ENCODE measurements at places on chromosomes 16 and 17. TPM values are rescaled to one million over a fixed set of nuclear protein-coding genes. Genes with fewer than 3 reads are reported as not detected.

GRCh38 chr16:471353-472198, 46.1 kb downstream of the RAB11FIP3 start:
- DNase-seq: peak; percentile 55

DNA sequence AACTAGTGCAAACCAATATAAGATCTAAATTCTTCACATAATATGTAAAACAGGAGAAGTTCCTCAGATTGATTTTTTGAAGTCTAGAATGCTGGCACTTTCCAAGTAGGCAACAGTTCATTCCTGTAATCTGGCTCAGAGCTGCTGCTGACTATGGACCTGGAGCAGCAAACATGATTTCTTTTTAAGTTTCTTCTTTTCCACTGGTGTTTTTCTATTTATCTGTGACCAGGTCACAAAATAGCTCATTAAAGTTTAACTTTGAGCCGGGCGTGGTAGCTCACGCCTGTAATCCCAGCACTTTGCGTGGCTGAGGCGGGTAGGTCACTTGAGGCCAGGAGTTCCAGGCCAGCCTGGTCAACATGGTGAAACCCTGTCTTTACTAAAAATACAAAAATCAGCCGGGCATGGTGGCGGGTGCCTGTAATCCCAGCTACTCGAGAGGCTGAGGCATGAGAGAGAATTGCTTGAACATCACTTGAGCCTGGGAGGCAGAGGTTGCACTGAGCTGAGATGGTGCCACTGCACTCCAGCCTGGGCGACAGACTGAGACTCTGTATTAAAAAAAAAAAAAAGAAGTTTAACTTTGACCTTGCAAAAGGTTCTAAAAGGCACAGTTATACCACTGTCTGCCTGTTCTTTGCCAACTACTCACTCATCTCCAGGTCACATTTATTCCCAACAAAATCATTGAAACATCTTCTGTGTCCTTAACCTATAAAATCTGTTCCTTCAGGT, 29.4 kb upstream of the SLC13A2 start:
- no peak for DNase-seq

DNA sequence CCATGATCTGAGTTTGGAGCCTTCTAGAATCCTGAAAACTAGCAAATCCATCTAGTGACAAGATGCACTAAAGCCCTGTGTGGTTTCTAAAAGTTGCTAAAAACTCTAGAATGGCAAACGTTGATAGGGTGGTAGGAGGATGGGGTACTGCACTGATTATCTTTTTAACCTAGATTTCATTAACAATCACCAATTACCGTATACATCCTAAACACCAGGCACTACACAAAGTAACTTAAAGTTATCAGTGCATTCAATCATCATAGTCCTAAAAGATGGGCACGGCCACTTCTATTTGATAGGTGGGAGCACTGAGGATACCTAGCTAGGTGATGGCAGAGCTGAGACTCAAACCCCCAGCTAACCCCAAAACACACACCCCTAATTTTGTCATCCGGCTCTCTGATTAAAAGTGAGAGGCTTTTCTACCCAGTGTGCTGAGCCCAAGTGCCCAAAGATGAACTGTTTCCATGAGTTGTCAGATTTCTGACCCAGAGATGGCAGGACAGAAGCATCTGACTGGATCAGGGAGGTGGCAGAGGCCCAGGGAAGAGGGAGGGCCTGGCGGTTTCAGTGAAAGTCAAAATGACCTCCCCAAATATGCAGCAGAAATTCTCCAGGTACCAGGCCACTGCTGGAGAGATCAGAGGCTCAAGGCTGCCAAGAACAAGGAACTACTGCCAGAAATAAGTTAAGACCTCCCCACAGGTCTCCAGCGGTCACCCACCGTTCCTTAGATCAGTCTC, 396.8 kb downstream of the SOX9 start:
- DNase-seq: no peak

DNA sequence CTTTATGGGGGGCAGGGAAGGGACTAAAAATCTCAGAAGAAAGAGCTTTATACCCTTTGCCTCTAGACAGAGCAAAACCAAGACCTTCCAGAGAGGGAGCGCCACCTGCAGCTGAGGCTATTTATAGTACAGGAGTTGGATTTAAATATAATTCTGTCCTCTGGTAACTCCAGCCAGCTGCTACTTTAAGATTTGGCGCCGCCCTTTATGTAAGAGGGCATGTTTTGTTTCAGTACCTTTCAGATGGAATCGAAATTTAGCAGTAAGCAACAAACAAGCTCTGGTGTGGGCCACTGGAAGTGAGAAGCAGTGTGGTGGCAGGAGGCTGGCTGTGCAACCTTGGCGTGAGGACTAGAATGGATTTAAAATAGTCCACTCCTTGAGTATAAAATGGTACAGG, 5.2 kb upstream of the GUCY2D start:
- no peak for DNase-seq

DNA sequence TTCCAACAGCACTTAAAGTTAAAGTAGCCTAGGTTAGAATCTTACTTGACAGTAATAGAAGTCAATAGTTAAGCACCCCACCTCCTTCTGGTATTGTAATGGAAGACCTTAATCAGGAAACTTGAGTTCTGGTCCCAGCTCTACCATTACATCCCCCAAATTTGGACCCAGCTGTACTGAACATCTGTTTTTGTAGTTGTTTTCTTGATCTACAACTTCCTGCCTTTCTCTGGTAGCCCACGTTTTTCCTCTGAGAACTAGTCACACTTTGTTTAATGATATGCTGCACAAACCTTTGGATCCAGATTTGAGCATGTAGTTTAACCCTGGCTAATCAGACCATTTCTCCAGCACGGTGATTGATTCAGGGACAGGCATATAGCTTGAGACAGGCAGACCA, 505.0 kb downstream of the HS3ST4 start:
- no peak for DNase-seq

DNA sequence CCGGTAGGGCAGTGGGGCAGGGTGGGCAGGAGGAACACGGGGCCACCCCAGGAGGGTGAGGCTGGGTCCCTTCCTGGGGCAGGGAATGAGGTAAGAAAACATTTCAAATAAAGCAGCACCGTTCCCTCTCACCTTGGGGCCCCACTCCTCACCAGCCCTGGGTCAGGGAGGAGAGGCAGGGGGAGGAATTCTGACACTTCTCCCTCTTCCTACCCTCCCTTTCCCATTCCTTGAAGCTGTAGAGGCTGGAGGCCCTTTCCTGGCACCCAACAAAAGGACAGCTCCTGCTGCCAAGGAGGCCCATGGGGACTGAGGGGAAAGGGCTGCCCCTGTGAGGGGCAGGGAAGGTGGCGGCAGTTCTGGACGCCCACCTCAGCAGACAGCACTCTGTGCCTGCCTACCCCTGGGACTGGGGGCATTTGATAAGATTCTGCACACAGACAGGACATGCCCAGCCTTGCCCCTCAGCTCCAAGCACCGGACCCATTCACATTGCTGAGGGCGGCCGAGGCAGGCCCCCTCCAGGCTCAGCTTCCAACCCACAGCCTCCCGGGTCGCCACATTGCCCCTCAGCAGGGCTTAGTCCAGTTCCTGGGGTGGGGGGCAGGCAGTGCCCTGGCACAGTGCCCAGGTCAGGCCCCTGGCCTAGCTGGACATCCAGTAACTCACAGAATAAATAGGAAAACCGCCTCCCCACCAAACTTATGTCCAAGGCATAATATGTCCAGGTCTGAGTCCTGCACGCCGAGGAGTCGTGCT, 6.2 kb downstream of the ATXN7L3 start:
- DNase-seq: no peak

DNA sequence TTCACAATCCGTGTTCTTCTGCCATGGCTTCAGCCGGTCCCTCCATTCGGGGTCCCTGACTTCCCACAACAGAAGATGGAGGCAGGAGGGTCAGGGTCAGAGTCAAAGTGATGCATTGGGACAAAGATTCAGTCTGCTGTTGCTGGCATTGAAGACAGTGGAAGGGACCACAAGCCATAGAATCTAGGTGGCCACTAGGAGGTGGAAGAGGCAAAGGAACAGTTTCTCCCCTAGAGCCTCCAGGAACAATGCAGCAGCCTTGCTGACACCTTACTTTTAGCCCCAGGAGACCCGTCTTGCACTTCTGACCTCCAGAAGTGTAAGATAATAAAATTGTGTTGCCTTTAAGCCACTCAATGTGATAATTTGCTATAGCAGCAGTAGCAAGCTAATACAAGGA, 55.9 kb downstream of the MFSD11 start:
- peak; percentile 6 for DNase-seq

DNA sequence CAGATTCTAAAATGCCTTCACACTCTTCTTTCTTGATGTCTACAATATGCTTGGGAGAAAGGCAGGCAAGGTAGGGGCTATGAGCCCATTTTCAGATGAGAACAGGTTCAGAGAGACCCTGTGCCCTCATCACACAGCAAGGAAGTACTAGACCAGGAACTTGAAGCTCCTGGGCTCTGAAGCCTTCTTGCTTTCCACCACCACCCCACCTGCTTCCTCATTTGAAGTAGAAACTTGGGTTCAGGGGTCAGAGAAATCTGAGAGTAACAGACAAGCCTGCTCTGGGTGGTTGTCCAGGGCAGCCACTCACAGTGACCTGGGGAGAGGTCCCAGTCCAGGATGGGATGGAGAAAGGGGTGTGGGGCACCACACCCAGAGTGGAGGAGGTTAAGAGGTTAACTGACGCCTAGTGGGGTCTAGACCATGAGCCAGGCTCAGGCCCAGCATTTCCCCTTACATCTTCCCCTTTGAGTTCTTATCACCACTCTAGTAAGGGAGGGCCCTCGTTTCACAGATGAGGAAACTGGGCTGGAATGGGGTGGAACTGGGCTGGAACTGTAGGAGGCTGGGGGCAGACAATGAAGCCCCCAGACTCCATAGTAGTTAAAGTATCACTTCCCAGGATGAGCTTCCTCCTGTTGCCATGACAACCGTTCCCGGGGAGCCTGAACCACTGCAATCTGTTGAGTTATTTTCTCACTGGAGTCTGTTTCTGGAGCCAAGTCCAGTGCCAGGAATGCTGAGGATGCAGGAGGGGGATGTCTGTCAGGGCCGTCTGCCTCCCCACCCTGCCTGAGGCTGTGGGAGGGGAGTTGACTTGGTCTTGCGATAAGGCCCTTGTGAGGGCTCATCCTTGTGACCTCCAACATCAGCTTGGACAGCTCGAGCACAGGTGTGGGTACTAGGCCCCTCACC, 16.2 kb upstream of the PHF12 start:
- DNase-seq: no peak

DNA sequence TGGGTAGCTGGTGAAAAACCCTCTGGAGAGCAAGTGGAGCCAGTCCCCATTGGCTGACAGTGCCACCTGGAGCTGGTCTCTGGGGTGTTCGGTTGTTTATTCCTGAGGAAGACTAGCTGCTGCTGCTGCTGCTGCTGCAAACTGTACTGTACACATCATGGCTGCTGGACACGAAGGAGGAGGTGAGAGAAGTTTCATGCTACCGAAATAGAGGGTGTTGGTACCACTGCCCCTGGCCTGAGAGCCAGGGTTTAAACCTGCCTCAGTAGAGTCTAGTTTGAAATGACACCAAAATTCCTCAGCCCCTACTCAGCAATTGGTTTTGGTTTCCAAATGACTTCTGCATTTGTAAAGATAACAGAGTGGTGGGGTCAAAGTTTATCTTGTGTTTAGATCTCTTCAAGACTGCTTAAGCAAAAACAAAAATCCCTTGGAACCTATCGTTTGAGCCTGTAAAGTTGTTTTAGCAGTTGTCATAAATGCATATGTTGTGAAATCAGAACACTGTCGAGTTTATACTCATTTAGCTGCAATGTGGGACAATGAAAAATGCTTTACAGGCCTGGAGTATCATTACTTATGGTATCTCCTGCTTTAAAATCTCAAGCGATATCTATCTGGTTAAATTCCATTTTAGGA, 40.8 kb downstream of the CYB5B start:
- DNase-seq: peak; percentile 61

DNA sequence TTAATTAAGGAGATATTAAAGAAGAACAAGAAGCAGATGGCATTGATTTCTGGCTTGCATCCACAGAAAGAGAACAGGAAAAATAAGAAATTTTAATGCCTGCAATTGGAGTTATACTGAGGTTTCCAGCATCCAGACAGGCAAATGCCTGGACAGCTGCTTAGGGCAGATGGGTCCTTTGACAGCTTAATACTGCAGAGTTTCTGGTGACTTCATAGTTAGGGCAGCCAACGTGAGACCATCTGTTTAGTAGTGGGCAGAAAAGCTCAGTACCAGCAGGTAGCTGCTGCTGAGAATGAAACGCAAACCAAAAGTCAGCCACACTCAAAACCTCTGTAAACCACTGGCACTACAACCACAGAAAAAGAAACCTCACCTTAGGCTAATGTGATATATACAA, 109.8 kb downstream of the CDK5R1 start:
- DNase-seq: no peak

- DNase-seq: no peak
Measured at GRCh38 chr17:45036691-45037090, 14.7 kb downstream of the DCAKD start.

DNA sequence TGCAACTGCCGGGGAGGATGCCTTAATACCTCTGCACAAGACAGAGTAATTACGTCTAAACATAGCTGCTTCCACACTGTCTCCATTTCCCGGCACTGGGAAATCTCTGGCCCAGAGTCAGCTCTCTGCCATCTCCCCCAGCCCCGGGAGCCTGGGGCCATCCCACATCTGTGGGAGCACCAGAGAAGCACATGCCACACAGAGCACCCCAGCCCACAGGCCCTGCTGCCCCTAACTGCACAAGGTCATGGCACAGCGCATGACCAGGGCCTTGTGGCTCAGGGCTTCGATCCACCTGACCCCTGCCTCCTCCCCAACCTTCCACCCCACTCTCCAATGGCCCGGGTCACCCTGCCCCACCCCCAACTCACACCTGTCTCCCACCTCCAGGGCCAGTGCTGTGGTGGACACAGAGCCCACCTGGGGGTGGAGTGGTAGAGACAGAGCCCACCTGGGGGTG, 36.6 kb upstream of the RBFOX3 start:
- no peak for DNase-seq

GRCh38 chr16:58422809-58423208, 30.5 kb downstream of the GINS3 start:
- DNase-seq: no peak

GRCh38 chr17:76511668-76512365, 10.6 kb upstream of the RHBDF2 start:
- no peak for DNase-seq

GRCh38 chr17:4895657-4896331, 3.5 kb upstream of the C17orf107 start:
- DNase-seq: no peak

GRCh38 chr17:29571883-29572681, 3.6 kb downstream of the TP53I13 start:
- no peak for DNase-seq

PPL gene
- total RNA-seq: 5.8 TPM

CCR7 gene
- total RNA-seq: not detected

SLC12A3 gene
- total RNA-seq: 0.18 TPM

HCRT gene
- total RNA-seq: not detected

SYCE1L gene
- 2.0 TPM for total RNA-seq

ICAM2 gene
- not detected for total RNA-seq

Measured in astrocyte (in vitro differentiated cells and primary cell).